ENCODE measurements at places on chromosomes 5 and 9.

GRCh38 chr9:72898784-72899733, 53.8 kb downstream of the ALDH1A1 start:
- no peak overlapping the region for H3K4me3 ChIP-seq
- H3K36me3 ChIP-seq = no peaks in the 10 kb centered on the region
- no peak overlapping the region for H3K27ac ChIP-seq
- no peak for DNase-seq

DNA sequence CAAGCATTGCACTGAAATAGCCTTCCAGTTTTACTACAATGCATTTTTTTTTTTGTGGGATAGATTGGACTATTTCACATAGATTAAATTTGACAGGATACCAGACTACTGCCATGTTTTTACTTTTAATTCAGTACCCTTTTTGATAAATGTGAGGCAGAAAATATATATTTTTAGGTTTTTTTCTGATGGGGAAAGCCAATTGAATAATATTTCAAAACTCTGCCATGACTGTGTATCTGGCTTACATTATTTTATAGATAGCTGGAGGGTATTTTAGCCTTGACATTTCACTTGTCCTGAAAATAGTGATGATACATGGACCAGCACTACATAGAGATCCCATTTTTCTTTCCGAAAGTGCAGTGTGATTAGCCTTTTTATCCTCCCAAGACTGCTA, 133.5 kb upstream of the PRR16 start:
- H3K27ac ChIP-seq = no peak overlapping the region
- no peaks in the 10 kb centered on the region for H3K36me3 ChIP-seq
- H3K4me1 ChIP-seq = no peaks in the 10 kb centered on the region

- H3K27me3 ChIP-seq = no peaks in the 10 kb centered on the region
- no peak overlapping the region for H3K27ac ChIP-seq
- peaks cover 53% of the 10 kb centered on the region for H3K4me1 ChIP-seq
Observed at GRCh38 chr5:140223567-140223966, 48.6 kb downstream of the CYSTM1 start.

DNA sequence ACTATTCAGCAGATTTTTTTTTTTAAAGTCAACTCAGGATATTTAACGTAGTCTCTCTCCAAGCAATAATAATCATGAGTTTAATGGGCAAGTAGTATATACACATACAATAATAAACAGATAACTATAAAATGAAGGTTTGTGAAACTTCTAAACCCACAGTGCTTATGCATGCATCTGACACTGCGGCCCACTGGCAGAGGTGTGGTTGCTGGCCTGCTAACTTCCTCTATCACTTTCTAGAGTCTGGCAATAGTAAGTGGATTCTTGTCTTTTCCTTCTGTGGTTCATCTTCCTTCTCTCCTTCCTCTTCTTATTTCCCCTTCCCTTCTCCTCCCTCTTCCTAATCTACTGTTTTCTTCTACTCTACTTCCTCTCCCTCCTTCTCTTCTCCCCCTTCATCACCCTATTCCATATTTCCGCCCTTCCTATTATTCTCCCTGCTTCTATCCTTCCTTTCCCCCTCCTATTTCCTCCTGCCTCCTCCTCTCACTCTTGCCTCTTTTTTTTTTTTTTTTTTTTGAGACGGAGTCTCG, 18.6 kb upstream of the AGXT2 start:
- H3K27me3 ChIP-seq = no peaks in the 10 kb centered on the region
- no peaks in the 10 kb centered on the region for H3K4me1 ChIP-seq
- H3K4me3 ChIP-seq = no peak overlapping the region
- no peak overlapping the region for H3K27ac ChIP-seq
- DNase-seq = no peak
- H3K36me3 ChIP-seq = no peaks in the 10 kb centered on the region

- peaks cover 63% of the 10 kb centered on the region for H3K36me3 ChIP-seq
- peaks cover 12% of the 10 kb centered on the region for H3K27me3 ChIP-seq
- H3K27ac ChIP-seq = peak within 1 kb of the TSS; percentile 100
- peak within 1 kb of the TSS; percentile 93 for H3K4me3 ChIP-seq
- peak; percentile 57 for DNase-seq
- H3K4me1 ChIP-seq = peaks cover 34% of the 10 kb centered on the region
Observed at GRCh38 chr5:177426566-177427210, at the start of gene GRK6. Gene GRK6, plus strand, starts transcription at chr5:177426676. Its CDS starts 170 bp downstream, at chr5:177426846.

DNA sequence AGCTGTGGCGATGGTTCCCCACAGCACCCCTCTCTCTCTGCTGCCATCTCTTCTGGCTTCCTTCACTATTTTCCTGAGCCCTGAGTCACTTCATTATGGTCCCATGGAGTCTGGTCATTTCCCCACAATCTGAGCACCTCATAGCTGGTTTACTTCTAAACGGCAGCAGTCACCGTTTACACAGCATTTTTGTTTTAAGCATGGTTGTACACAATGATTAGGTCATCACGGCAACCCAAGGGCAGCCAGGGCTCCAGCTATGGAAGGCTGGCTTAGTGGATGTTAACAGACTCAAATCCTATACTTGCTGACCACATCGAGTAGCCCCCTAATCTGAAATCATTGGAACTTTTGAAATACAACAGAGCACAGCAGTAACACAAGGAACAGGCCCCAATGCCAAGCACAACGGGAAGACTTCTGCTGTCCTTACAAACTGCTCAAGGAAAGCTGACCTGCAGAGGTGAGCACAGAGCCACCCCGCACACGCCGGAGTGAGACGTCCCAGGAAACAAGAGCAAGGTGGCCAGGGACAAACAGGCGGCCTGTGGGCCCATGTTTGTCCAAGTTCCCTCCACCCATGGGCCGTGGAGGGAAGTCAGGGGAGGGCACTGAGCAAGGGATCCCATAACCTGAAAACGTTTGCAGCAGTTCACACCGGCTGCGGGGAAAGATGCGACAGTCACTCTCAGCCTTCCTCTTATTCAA, 22.9 kb downstream of the CAMSAP1 start:
- peaks cover 50% of the 10 kb centered on the region for H3K4me1 ChIP-seq
- no peak overlapping the region for H3K27ac ChIP-seq
- H3K4me3 ChIP-seq = no peak overlapping the region
- peaks cover 3% of the 10 kb centered on the region for H3K36me3 ChIP-seq
- no peaks in the 10 kb centered on the region for H3K27me3 ChIP-seq

DNA sequence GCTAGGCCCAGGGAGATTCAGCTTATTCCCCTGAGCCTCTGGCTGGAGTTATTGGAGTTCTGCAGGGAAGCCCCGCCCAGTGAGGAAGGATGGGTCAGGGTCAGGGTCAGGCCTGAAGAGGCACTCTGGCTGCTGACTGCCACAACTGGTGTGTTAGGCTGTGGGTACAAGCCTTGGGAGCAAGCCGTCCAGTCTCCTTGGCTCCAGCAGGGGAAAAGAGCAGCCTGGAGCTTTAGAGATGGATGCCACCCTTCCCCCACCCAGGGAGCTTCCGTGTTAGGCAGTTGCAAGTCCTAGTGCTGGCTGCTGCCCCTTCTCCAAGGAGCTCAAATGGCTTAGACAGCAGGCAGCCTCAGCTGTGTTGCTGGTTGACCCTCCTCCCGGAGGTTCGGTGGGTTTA, 34.4 kb upstream of the TAF11L2 start:
- DNase-seq = no peak
- H3K4me1 ChIP-seq = no peaks in the 10 kb centered on the region
- H3K4me3 ChIP-seq = no peak overlapping the region
- H3K36me3 ChIP-seq = no peaks in the 10 kb centered on the region
- H3K27me3 ChIP-seq = no peaks in the 10 kb centered on the region

DNA sequence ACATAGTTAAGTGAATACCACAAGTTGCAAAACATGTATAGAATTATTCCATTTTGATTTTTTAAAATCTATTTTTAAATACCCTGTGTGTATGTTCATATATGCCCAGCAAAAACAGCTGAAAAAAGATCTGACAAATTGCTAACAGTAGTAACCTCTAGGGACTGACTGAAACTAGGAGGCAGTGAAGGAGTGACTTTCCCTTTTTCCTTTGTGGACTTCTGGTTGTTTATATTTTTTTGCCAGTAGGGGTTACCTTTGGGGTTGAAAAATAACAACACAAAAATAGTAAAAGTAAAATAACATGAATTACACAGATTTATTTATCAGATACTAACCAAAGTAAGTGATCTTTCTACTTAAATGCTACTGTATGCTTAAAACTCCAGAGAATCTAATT, 2.9 kb downstream of the MEGF9 start:
- DNase-seq = no peak
- peak overlapping the region; percentile 87 for H3K4me3 ChIP-seq
- H3K27me3 ChIP-seq = no peaks in the 10 kb centered on the region

DNA sequence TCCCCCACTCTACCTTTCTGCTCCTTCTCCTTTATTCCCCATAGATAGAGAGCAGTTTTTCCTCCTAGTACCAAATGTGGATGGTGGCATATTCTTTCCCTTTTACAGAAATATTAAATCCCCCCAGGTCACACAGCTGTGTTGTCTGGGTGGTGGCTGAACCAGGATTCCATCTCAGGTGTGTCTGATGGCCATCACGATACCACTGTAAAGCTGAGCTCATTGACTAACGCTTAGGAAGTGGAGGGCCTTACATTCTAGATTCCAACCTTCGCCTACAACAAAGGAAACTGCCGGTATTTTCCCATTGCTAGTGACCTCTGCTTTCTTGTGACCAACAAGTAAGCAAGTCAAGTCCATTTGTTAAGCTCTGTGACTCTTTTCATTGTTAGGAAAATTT, 131.9 kb upstream of the KLF4 start:
- H3K4me3 ChIP-seq = no peak overlapping the region
- no peaks in the 10 kb centered on the region for H3K27me3 ChIP-seq
- H3K4me1 ChIP-seq = no peaks in the 10 kb centered on the region

GRCh38 chr5:175920231-175920811, 47.8 kb downstream of the THOC3 start:
- no peaks in the 10 kb centered on the region for H3K36me3 ChIP-seq
- peaks cover 1% of the 10 kb centered on the region for H3K4me1 ChIP-seq
- DNase-seq = no peak
- no peaks in the 10 kb centered on the region for H3K27me3 ChIP-seq
- H3K27ac ChIP-seq = no peak overlapping the region

- H3K4me3 ChIP-seq = no peak overlapping the region
- DNase-seq = no peak
Observed at GRCh38 chr5:31496891-31497290, 35.0 kb downstream of the DROSHA start.

GRCh38 chr9:117919538-117919937, 215.3 kb downstream of the TLR4 start:
- no peaks in the 10 kb centered on the region for H3K4me1 ChIP-seq
- DNase-seq = no peak
- no peaks in the 10 kb centered on the region for H3K27me3 ChIP-seq
- H3K4me3 ChIP-seq = no peak overlapping the region

DNA sequence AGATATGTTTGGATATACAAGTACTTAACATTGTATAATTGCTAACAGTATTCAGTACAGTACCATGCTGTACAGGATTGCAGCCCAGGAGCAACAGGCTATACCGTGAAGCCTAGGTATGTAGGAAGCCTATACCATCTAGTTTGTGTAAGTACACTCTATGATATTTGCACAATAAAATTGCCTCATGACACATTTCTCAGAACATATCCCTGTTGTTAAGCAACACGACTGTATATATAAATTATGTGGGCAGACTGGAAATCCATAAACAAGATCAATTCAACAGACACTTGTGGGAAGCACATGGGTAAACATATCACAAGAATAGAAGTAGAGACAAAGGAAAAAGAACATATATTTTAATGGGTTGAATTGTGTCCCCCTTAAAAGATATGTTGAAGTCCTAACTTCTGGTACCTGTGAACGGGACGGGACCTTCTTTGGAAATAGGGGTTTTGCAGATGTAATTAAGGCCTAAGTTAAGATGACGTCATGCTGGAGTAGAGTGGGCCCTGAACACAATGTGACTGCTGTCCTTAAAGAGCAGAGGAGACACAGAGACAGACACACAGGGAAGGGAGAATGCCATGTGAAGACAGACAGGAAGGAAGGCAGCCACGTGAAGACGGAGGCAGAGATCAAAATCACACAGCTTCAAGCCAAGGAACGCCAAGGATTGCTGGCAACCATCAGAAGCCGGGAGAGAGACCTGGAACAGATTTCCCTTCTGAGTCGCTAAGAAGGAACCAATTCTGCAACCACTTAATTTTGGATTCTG, 76.3 kb downstream of the SCAI start:
- H3K4me1 ChIP-seq = no peaks in the 10 kb centered on the region
- no peak for DNase-seq
- no peak overlapping the region for H3K4me3 ChIP-seq
- no peaks in the 10 kb centered on the region for H3K36me3 ChIP-seq

DNA sequence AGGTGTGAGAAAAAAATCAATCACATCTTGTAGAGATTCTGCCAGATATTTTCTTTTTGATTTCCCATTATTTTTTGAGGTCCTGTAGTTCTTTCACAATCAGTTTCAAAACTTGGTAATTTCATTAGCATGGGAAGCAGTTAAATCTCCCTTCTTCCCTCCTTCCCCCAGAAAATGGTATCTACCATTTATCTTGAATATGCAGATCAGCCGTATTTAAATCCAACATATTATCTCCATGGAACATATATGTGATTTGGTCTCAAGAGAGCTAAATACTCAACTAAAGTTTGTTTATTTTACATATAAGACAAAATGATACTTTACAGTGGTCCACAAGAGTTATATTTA, 1034.8 kb downstream of the CDH12 start:
- H3K4me3 ChIP-seq = no peak overlapping the region
- no peak overlapping the region for H3K27ac ChIP-seq
- H3K36me3 ChIP-seq = no peaks in the 10 kb centered on the region
- no peak for DNase-seq
- H3K4me1 ChIP-seq = no peaks in the 10 kb centered on the region
- no peaks in the 10 kb centered on the region for H3K27me3 ChIP-seq

DNA sequence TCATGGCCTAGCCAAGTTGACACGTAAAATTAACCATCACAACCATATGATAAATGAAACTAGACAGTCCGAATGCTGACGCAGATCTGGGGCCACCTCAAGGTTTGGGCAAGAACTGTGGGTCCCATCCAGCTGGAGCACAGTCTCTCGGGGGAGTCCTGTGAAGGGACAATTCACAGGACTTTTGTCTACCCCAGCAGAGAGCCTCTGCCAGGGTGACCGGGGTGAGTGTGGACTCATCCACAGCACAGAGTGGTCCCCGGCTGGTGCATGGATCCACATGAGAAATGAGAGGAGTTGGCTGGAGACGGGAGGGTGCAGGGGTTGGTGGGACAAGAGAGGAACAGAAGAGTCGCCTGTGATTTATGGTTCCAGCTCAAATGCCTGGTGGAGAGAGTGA, 17.7 kb upstream of the MED10 start:
- no peaks in the 10 kb centered on the region for H3K4me1 ChIP-seq
- H3K27ac ChIP-seq = no peak overlapping the region
- no peak for DNase-seq
- peaks cover 94% of the 10 kb centered on the region for H3K27me3 ChIP-seq
